NCI-H187 (cell line): ENCODE measurements at places on chromosomes 6 and 20.

GRCh38 chr20:59984541-59984940 lies 26.3 kb downstream of the CDH26 start:
- no peak for DNase-seq

GRCh38 chr6:87687296-87687695 lies 14.7 kb downstream of the AKIRIN2 start:
- no peak for DNase-seq

GRCh38 chr20:45052698-45053429 lies 48.1 kb downstream of the KCNS1 start:
- no peak for DNase-seq

DNA sequence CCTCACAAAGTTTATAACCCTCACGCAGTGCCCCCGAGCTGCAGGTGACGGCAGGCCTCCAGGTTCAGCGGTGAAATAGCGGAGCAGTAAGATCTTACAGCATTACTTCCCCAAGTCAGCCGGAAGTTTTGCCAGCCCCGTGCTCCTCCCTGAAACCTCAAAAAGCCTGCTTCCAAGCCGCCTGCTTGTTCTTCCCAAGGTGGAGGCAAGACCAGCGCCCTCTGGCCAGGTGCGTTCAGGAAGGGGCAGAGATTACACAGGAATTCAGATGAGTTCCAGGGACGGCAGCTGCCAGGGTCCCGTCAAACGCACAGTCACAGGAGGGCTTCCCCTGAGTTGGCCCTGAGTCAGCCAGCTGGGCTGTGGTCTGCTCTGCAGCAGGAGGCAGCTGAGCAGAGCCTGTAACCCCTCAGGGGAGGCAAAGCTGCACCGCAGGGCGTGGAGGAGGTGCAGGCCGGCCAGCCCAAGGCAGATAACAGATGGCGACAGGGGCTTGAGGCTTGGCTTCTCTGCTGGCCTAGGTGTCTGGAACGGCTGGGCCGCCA lies 124.1 kb upstream of the RPS6KA2 start:
- DNase-seq, result no peak

- no peak for DNase-seq
Measured at GRCh38 chr6:44667668-44668390, 280.3 kb downstream of the CDC5L start.

DNA sequence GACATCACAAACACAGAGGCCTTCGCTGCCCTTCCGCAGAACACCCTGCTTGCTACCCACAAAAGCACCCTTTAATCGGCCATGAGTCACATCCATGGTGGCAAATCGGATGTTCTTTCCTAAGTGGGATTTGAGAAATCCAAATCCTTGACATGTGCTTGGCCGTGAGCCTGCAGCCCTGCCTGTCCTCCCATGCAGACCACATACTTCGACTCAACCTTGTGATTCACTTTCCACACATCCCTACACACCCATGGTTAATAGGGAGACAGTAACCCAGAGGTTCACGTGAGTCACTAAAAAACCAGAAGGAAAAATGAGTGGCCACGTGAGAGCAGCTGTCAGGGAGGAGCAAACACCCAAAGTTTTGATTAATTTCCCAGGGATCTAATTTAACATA lies 19.4 kb downstream of the RAMACL start:
- no peak for DNase-seq

DNA sequence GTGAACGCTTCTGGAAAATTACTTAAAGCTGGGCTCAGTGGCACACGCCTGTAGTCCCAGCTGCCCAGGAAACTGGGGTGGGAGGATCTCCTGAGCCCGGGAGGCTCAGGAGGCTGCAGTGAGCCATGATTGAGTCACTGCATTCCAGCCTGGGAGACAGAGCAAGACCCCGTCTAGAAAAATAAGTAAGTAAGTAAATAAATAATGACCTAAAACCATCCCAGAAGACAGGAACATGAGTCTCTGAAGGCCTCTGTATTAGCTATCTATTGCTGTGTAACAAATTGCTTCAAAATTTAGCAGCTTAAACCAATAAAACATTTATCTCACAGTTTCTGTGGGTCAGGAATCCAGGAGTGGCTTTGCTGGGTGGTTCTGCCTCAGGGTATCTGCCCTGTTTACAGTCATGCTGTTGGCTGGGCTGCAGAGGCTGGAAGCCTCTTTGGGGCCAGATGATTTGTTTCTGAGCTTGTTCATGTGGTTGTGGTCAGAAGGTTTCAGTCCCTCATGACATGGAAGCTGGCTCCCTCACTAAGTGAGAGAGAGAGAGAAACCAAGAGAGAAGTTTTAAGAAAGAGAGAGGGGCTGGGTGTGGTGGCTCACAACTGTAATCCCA lies 48.4 kb upstream of the NCOA3 start:
- DNase-seq, result no peak

DNA sequence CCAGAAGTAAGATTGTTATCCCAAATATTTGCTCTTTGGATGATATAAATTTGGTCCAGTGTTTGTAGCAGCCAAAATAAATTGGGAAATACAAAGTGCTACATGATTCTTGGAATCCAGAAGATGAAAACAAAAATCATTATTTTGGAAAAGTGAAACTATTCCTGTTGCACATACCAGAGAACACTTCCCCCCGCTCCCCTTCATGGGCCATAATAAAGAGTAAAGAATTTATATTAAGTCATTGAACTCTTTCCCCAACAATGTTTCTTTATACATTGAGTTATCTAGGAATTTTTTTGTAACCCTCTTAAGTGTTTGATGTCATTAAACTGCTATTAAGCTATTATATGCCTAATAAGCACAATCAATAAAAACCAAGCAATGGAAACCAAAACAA lies 490.4 kb upstream of the HS3ST5 start:
- DNase-seq, result no peak

DNA sequence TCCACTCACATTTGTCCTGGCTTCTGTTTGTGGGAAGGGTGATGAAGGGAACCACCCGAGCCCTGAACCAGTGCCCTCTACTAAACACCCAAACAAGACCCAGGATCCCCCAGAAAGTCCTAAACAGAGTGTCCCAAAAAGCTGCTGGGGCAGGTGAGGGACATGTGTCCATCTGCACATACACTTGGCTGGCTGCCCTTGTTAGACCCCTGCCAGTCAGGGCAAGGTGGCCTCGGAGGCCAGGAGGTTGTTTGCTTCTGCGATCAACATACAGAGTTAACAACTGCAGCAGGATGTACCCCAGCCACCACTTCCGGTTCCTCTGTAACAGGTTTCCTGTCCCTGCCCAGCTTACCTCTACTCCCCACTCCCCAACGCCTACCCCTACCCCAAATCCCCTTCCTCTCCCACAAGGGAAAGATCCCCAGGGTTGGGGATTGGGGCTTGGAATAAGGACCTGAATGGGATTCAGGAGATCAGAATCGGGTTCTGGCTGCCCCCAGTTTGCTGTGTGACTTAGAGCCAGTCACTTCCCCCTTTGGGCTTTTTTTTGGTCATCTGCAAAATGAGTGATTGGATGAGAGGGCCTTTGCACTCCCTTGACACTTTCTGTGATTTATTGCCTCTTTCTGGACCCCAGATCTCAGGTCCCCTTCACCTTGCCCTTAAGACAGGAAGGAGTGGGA lies 13.9 kb downstream of the DEF6 start:
- no peak for DNase-seq

DNA sequence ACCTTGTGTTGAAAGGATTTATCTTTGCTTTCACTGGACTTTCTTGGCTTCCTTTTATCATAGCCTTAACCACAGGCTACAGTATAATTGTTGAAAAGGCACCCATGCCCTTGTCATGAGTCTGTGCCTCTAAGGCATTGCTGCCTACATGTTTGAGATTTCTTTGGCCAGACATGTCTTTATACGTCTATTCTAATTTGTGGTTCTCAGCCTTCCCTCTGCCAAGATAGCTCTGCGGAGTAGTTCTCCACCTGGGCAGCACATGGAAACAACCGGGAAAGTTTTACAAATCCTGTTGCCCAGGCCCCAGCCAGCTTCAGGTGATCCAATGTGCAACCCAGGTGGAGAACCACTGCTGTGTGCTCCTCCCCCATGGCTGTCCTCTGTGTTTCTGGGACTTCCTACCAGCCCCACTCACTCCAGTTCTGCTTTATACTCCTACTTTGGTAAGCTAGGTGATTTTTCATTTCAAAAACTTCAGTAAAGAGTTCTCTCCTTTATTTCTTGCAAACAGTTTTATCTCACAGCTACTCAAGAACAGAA lies 159.6 kb upstream of the MYLIP start:
- no peak for DNase-seq

DNA sequence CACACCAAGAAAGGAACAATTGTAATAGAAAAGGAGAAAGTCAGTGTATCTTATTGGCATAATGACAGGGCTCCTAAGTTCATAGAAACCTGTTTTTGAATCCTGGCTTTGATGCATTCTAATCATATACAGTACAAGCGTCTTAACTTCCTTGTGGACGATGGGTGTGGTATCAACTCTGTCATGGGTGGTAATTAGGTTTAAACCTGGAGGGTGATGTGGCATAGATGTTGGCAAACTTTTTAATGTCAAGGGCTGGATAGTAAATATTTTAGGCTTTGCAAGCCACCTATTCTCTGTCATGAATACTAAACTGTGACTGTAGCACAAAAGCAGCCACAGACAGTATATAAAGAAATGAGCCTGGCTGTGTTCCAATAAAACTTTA lies 138.7 kb upstream of the EDN1 start:
- DNase-seq, result no peak

GRCh38 chr6:152981989-152982903 lies 595 bp downstream of the FBXO5 start:
- no peak for DNase-seq

DNA sequence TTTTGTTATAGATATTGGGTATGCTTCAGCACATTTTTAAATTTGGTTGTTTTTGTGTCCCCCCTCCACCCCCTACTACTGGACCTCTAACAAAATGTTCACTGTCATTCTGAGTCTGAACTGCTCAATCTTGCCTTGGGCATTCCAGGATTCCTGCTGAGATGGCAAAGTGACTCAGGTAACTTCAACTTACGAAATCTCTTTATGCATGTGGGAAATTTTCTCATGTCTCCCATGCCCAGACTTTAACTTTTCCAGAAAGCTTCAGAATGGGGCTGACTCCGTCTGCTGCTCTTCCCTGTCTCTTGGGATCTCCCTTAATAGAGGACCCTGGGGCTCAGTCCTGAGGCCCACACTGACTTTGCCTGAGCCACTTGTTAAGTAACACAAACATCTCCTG lies 14.0 kb downstream of the CYP39A1 start:
- DNase-seq, result no peak

- no peak for DNase-seq
Measured at GRCh38 chr6:141123497-141123896, 1009.2 kb upstream of the GJE1 start.

DNA sequence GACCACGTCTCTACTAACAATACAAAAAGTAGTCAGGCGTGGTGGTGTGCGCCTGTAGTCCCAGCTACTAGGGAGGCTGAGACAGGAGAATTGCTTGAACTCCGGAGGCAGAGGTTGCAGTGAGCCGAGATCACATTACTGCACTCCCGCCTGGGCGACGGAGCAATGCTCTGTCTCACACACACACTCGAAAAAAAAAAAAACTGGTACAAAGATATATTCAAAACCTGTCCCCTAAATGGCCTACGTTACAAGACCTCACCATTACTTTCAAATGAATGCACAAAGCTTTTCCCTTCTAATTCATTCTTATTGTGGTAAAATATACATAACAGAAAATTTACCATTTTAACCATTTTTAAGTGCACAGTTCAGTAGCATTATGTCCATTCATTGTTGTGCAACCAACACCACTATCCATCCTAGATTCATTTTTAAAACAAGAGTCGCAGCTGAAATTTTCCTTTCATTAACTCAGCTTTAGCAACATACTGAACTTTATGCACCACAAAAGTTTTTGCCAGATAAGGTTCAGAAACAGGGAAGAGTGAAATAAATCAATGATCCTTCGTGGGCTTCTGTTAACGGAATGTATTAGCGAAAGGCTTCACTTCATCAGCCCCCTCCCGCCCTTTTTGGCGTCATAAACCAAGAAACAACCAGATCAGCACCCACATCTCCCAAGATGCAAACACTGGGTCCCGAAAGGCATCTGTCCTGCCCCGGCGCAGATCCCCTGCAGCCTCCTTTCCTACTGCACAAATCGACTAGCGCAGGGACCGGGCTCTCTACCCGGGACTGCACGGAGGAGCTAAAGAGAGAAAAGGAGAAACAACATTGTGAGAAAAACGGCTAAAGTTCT lies 825 bp upstream of the FAM135A start:
- DNase-seq, result no peak

DNA sequence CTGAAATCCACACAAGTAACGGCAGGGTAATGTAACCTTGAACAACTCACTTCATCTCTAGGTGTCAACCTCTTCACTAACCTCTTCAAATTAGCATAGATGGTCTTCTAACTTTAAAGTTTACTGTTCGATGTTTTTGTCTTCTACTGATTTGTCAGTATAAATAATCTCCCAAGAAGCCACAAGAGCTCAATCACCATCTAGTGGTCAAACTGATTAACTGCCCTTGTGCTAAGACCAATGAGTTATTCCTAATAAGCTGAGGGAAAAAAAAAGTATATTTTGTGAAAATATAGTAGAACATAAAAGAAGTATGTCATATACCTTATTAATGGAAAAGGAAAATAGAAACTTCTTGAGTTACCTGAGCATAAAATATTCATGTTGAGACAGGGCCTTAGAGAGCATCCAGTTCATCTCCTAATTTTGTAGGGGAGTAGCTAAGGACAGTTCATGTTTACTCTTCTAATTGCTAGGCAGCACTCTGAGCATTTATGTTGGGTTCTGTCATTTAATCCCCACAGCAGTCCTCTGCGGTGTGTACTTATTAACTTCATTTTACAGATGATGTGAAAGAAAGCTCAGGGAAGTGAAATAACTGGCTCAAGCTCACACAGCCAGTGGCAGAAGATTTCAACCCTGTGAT lies 317.1 kb downstream of the ESR1 start:
- no peak for DNase-seq

DNA sequence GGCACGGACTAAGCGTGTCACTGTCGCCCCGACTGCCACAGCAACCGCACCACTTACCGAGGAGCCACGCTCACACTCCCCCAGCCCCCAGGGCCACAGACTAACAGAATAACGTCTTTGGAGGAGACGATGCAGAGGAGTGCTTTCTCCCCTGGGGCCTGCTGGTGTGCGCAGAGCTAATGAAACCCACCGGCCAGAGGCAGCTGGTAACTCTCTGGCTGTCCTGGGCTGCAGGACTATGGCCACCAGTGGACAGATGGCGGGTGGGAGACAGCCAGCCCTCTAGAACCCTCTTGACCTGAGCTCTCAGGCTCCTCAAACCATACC lies 228.0 kb downstream of the DLL1 start:
- no peak for DNase-seq

DNA sequence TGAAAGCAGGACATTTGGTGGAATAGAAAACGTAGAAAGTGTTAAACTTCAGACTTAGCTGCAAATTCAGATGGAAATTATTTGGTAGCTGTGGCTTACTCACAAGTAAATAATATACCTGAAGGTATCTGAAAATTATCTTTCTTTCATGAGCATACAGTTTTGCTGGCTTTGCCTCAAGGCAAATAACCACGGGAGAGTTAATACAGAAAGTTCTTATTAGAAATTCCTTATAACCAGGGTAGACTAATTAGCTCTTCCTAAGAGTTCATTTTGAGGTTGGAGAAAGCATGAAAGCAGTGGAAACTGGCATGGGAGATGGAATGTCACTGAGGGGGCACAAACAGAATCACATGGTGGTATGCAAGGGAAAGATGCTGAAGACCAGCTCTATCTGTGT lies 217.5 kb downstream of the CD83 start:
- DNase-seq, result no peak
